ENCODE measurements at places on chromosomes 3 and 15. TPM values are rescaled to one million over a fixed set of nuclear protein-coding genes. Genes with fewer than 3 reads are reported as not detected.

GRCh38 chr3:193743702-193744047 lies 150.7 kb downstream of the OPA1 start:
- DNase-seq = no peak

DNA sequence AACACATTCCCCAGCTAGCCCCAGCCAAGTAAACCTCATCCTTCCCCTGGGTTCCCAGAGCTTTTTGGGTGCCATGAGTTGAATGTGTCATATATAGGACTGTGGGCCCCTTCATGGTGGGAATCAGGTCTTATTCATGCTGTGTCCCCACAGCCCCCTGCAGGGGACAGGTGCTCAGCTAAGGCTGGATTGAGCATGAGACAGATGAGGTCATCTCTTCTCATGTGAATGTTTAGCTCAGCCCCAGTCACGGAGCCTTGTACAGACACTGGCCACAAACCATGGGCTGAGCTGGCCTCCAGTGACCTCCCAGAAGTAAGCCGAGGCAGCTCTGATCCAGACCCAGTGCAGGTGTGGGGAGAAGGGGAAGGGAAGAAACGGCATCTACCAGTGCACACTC lies 70.7 kb downstream of the C3orf70 start:
- DNase-seq = no peak

The ZFYVE19 gene
- 25.7 TPM for polyA plus RNA-seq

DNA sequence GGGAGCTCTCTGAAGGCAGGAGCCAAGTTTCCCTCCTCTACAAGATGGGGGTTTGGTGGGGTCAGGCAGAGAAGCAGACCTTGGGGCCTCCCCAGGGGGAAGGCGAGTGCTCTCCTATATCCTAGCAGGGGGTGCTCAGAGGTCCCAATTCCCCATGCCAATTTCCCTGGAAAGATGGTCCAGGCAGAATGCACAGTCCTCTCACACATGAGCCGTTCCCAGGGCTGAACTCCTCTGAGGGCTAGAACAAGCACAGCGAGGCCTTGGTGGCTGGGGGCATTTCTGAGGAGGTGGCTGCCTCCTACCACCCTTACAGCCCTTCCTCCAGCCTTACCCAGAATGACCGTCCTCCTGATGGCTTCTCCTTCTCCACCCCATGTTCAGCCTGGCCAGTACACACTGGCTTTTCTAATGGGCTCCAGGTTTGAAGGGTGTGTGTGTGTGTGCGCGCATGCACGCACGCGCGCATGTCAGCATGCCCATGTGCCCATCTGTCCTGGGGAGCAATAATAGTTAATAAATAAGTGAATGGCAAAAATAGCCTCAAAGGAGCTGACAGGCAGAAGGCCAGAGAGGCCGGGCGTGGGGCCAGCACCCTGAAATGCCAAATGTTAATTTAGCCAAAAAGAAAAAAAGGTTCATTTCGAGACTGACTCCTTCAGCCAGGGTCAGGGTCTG lies 24.4 kb downstream of the ADCY5 start:
- DNase-seq = no peak

DNA sequence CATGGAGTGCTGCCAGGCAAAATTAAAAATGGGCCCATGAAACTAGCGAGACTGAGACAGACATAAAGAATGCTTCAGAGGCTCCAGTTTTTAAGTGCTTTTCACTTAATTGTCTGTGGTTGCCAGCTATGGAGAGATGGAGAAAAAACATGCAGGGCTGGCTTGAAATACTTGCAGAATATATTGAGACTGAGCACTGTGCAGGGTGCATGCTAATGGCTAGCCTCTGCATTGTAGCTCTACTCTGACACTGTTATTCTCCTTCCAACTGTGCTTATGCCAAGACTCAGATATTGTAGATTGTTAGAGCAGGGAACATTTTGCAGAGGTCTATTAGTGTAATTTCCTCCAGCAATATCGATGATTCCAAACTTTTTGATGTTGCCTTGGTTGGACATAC lies 735.0 kb downstream of the PDCD6IP start:
- no peak for DNase-seq

All from right renal cortex interstitium (tissue), 3 donors.